Activated naive CD4-positive, alpha-beta T cell treated with anti-CD3 and anti-CD28 coated beads, Interleukin-2, amount 50 U/mL, for 16 hours (primary cell): ENCODE measurements at places on chromosomes 3 and 15.

DNA sequence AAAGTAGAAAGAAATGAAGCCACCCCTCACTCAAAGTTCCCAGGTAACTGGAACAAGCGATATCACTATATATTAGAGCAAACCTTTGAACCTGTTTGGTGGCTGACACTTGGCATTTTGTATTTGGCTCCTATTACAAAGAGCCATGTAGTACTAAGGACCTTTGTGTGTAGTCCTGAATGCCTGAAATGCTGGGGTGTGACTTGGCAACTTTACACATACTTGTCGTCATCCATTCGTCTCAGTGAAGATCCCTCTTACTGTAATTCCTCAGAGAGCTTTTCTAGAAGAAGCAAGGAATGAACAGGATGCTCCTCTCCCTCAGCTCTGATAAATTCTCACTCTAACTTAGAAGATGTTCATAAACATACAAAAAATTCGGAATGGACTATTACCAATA is 216.1 kb upstream of the CDIN1 start:
- no peak for DNase-seq

DNA sequence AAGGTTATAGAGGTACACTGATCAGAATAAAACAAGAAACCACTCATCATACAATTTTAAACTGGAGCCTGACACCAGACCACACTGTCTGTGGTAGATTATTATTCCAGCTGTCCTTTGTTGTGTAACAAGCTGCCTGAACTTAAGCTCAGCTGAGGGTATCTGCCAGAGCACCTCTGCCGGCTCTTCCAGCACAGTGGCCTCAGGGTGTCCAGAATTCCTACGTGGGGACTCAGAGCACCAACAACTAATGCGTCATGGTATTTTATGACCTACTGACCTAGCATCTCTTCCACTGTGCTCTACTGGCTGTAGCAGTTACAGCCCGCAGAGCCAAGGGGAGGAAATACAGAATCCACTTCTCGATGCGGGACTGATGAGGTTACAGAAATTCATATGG is 15.6 kb upstream of the RAF1 start:
- DNase-seq: no peak

GRCh38 chr3:72722930-72723726 is 125.1 kb downstream of the SHQ1 start:
- DNase-seq: no peak

- DNase-seq: no peak
These were observed 35.1 kb downstream of the CCK start for GRCh38 chr3:42230860-42231259.

- no peak for DNase-seq
These were observed 92.3 kb downstream of the ZNF621 start for GRCh38 chr3:40617084-40617483.

DNA sequence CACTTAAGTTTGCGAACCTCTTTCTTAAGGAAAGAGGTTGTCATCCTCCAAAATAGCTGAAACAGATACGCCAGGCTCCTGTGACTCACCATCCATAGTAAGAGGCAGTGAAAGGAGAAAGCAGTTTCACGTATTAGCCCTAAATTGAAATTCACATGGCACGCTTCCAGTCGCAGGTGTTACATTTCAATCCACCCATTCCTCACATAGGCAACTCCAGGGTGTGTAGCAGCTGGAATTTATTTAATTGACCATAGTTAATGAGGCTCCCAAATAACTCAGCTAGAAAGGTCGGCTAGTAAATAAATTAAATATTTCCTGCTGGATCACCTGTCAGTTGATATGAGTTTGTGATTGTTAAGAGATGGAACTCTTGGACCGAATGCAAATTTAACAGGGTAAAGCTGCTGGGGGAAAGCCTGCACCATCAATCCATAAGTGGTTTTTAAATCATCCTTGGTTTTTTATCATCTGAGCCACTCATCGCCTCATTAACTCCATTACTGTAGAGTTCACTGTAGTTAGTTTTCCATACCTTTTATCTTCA is 19.6 kb downstream of the NSUN3 start:
- DNase-seq: no peak

DNA sequence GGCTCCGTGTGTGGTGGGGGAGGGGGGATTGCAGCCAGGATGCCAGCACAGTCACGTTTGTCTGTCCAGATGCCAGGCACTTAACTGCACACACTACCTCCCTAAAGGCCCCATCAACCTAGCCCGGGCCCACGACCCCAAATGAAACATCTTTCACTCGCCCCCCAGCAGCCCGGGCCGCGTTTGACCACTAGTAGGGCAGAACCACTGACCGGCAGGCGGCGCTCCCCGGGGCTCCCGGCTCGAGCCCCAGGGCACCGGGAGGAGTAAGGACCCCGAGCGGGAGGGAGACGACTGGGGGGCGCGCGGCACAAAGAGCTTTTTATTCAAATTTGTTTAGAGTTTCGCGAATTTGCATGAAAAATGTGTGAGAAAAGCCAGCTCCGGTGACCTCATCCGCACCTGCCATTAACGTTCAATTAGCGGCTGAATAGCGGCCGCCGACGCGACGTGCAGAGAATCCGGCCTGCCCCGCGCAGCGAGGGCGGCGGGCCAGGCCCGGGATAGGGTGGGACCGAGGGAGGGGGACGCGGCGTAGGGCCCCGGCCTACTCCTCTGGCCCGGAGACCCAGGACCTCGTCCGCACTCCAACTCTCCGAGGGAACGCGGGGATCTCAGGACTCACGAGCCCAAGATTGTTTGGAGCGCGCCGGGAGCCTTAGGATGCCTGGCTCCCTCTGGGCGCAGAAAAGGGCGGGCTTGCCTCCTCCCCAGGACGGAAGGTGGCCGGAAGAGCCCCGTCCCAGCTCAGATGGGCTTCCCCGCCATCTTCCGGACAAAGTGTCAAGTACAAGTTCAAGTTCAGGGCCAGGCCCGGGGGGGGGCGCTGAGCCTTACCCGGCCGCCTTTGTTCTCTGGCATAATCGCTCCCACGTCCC is 64.9 kb upstream of the POLG start:
- DNase-seq: peak; percentile 32

DNA sequence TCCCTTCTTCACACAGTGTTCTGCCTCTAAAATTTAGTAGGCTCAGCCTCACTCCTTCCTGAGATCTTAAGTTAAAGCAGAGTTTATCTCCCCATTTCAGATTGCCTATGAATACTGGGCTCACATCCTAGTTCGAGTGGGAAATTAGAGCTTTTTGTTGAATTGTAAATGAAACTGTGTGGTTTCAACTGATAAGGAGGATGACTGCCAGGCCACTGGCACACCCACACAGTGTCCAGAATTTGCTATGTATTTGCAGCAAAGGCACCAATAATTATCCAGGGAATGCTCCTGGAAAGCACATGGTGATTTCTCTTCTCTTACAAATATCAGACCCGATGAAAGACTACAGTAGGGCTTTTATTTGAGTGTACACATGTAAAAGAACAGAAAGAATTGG is 308.1 kb upstream of the COL8A1 start:
- no peak for DNase-seq

GRCh38 chr3:82940124-82940523 is 1178.7 kb upstream of the GBE1 start:
- DNase-seq: no peak

DNA sequence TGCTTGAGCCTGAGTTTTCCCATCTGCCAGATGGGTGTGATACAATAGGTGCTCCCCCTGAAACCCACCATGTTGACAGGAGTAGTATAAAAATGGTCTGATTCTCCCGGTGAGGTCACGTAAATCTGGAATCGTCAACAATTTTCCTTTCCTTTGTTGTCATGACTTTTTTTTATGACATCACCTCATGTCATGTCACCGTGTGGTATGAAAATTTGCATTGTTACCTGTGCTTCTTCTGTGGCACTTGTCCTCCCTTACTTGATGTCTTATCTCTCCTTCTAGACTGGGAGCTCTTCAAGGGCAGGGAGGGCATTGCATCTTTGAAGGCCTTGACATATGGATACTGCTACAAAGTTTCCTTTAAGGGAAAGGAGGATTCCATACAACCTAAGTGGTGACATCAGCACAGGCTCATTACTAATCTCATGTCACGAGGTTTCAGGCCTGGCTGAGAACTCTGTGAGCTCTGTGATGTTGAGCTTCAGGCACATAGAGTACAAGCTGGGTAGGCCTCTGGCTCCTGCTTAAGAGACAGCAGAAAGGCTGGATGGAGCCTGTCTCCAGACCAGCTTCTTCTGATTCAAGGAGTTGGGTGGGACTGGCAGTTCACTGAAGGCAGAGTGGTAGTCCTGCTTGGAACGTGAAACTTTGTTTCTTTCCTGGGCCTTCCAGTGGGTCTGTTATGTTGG is 66.3 kb downstream of the LPP start:
- DNase-seq: no peak

GRCh38 chr15:40999190-40999589 is 45.9 kb downstream of the CHAC1 start:
- DNase-seq: no peak

GRCh38 chr3:1717524-1717923 is 381.1 kb upstream of the CNTN4 start:
- DNase-seq: no peak

DNA sequence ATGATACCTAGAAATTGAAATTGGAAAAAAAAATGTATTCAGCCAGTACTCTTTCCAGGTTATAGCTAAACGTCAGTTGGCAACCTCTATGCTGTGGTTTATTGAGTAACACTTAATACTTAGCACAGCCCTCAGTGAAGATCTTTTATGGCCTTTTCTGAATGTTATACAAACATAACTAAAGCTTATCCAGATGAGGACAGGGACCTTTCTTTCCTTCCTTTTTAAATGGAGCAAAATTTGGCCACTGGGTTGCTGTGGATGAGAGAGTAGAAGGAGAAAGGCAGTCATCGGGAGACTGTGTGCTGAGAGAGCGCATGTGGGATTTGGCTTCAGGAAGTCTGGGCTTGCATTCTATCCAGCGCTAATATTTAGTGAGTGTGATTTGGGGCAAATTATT is 36.1 kb downstream of the IGF1R start:
- no peak for DNase-seq

DNA sequence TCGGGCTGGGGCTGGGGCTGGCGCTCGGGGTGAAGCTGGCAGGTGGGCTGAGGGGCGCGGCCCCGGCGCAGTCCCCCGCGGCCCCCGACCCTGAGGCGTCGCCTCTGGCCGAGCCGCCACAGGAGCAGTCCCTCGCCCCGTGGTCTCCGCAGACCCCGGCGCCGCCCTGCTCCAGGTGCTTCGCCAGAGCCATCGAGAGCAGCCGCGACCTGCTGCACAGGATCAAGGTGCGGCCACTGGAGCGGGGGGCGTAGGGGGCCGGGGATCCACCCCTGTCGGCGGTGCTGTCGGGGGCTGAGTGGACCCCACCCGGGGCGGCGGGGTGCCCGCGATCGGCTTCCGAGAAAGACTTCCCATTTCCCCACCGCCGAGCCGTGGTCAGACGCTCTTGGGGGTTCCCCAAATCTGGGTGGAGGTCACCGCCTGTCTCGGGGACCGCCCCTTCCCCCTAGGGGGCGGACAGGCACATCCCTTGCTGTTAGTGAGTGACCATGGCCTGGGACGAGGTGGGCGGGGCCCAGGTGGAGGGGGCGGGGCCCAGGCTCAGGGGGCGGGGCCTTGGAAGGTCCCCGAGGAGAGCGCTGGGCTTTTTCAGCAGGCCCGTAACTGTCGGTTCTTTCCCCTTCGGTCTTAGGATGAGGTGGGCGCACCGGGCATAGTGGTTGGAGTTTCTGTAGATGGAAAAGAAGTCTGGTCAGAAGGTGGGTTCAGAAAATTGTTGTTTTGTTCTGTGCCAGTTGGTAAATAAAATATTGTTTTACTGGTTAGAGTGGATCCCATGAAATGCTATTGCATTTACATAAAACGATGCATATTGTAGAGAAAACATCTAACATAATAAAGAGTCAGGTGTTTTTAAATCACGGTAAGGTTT is 578 bp downstream of the LACTB start:
- DNase-seq: peak; percentile 67

- DNase-seq: no peak
These were observed 292.6 kb downstream of the SUCLG2 start for GRCh38 chr3:67361770-67362169.

DNA sequence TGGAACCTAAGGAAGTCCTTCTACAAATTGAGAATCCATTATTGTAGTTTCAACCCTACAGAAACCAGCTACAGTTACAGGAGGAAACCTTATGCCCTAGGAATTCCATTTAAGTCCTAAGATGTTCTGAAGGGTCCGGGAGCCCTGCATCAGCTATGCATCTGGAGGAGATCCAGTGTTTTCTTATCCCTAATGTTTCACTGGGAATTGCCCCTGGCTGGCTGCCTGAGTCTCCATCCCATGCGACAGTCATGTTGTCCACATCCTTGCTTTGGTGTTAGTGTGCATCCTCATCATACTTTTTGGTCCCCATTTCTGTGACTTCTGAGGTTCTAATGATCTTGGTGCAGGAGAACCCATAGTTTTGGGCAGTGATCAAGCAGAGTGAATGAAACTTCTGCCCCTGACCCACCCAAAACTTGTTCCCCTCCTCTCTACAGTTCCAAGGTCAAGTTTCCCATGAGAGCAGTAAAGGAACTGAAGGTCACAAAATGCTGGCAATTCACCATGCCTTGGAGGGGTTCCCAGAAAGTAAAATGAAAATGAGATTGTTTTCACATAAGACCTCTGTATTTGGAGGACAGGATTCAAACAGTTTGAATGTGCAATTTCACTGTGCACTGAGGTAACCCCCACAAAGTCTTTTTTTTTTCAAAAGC is 121.9 kb upstream of the PHLDB2 start:
- no peak for DNase-seq

GRCh38 chr3:10004960-10005564 is 18.4 kb upstream of the EMC3 start:
- no peak for DNase-seq

DNA sequence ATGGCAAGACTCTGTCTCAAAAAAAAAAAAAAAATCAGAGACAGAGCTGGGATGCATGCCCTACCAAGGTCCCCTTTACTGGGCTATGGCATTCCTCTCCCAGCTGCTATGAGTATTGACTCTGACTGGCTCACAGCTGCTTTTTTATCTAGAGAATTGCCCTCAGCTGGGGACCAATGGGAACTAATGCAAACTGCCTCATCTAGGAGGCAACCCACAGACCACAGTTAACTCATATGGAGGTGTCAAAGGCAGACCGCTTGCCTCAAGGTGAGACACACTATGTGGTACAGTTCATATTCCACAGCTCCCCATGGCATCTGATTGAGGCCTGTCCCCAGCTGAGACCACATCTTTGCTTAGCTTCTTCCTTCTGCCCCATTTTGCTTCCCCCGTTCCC is 183.5 kb upstream of the EOMES start:
- DNase-seq: no peak

- DNase-seq: no peak
These were observed 7.9 kb upstream of the RTP3 start for GRCh38 chr3:46489875-46490274.

DNA sequence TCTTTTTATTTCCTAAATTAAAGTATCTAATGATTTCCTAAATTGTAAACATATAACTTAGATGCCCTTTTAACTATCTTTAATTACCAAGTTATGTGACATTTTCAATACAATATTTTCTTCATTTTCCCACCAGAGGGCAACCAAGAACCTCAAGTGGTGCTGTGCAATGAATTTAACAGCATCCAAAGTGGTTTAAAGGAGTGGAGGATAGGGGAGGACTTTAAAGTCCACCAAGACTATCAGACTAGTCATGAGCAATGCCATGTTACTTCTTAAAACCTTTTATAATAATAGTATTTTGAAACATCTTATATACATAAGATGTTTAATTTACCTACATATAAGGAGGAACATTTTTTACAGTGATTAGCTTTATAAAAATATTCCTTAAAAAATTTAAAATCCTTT is 74.4 kb downstream of the DLG1 start:
- DNase-seq: no peak
